ENCODE measurements at places on chromosomes 13 and 19.

DNA sequence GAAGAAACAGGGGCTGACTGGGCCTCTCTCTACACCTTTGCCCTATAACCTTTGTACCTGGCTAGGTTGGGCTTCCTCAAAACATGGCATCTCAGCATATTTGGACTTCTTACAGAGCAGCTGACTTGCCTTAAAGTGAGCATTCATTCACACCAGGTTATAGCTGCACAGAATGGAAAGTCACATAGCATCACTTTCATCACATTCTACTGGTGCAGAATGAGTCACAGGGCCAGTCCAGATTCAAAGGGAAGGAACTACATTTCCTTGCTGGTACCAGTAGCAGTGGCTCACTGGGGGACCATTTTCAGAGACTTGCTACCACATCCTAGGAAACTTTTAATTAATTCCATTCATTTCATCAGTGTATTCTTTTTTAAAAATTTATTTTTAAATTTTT, 20.3 kb upstream of the TPTE2 start:
- DNase-seq = no peak

DNA sequence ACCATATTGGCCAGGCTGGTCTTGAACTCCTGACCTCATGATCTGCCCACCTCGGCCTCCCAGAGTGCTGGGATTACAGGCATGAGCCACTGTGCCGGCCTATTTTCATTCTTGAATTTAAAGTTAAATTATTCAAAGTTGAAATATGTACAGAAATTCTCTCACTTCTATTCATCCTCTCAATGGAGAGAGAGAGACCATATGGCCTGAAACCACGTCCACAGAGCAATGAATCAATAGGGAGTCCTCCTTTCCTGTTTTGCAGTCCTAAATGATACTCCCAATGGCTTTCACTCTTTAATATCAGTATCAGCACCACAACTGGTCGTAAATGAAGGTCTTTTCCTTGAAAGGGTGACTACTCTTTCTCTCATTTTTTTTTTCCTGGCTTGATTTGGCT, 30.5 kb upstream of the KCTD4 start:
- no peak for DNase-seq

GRCh38 chr13:48412881-48413351, at the start of gene LPAR6:
Gene LPAR6 (minus strand): TSS chr13:48413113. CDS start chr13:48412423, 690 bp downstream.
- DNase-seq = peak; percentile 39

DNA sequence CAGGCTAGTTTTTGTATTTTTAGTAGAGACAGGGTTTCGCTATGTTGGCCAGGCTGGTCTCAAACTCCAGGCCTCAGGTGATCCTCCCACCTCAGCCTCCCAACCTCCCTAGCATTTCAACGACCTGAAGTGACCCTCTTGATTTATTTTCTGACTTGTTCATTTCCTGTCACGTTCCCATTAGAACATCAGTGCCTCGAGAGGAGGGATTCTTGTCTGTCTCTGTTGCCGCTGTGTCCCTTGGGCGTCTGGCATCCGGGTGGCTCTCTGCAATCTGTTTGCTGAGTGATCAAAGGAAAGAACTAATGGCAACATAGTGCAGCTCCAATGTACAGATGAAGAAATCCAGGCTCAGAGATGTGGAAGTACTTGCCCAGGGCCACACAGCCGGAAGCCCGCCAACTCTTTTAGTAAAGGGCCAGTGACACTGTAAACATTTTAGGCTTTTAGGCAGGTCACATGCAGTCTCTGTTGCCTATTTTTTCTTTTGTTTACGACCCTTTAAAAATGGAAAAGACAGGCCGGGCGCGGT, 47.5 kb downstream of the NFIC start:
- no peak for DNase-seq

DNA sequence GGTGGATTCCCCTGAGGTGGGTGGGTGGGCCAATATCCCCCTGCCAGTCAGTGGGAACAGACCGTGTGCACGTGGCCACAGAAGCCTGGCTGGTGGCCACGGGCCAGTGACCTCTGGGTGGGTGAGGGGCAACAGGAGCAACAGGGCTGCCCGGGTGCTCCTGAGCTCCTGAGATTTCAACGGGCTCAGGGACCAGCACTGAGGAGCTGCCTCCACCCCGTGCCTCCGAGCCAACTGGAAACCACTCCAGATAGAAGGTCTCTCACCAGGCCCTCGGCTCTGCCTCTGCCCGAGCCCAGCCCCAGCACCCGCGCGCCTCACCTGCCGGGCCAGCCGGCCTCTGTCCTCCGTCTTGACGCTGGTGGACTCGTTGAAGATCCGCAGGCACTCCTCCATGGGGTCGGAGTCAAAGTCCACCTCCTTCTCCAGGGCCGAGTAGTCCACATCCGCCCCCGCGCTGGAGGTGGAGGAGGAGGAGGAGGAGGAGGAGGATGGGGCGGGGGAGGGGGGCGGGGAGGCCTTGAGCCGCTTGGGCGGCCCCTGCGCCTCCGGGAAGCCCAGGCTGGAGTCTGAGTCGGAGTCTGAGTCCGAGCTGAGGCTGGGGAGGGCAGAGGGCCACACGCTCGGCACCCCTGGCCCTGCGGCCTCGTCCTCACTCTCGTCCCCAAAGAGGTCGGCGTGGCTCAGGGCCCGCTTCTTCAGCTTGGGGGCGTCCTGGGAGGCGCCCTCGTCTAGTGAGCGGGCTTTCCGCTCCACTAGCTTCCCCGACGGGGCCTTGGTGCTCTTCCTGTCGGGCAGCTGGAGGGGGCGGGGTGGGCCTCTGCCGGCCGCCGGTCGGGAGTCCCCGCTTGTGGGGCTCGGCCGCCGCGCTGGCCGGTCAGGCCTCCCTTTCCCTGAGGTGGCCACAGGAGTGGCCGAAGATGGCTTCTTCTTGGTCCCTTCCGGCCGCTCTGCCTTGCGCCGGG, 14.8 kb upstream of the ATP8B3 start:
- no peak for DNase-seq

GRCh38 chr13:29566206-29566605, 29.3 kb downstream of the SLC7A1 start:
- DNase-seq = no peak

GRCh38 chr13:62482351-62482750, 1066.7 kb upstream of the PCDH20 start:
- DNase-seq = no peak

- DNase-seq = no peak
Measured at GRCh38 chr13:48160606-48161278, 65.8 kb upstream of the MED4 start.

GRCh38 chr19:14536926-14537692, 7.7 kb downstream of the TECR start:
- DNase-seq = peak; percentile 65

GRCh38 chr19:15702534-15702930, 25.3 kb upstream of the OR10H2 start:
- DNase-seq = peak; percentile 87
